ENCODE measurements at places on chromosomes 11 and 22.

DNA sequence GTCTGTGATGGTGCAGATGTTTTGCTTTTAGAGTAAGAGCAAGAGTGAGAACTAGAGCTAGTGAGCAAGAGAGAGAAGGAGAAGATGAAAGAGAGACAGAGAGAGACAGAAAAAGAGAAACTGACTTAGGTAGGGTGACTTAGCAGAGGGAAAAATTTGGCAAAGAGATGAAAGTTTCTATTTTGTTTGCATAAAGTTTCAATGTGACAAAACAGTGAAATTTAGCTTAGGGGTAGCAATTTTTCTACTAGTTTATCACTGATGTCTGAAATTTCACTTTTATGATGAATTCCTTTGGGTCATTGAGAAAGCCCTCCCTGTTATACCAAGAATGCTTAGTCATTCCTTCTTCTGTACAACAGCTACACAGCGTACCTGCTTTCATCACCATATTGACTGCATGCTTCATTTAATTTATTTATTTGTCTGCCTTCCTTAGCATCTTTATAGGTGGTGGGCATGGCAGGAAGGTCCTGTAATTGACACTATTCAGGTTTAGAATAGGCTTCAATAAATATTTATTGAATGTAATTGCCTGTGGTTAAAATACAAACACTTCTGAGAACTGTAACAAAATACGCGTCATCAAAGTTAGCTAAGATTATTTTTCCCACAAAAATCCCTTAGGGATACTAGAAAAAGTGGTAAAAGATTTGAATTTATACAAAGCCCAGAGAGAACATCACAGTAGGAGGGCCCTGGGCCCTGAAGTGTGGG, 19.9 kb upstream of the CTSC start:
- DNase-seq: peak; percentile 37

- DNase-seq: no peak
Measured at GRCh38 chr11:67651976-67652781, 1.6 kb upstream of the ACY3 start.

DNA sequence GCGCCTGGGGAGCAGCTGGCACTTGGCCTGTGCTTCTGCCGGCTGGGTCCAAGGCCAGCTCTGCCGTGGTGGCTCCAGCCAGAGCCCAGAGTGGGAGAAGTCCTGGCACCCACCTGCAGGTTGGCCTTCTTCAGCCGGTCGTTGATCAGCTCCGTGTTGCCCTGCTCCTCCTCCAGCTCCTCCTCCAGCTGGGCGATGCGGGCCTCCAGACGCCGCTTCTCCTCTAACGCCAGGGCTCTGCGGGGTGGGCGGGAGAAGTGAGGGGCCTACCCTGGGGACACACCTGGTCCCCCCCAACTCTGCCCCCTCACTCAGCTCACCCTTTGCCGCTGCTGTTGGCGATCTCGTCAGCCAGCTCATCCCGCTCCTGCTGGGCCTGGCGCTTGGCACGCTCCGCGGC, 32.6 kb downstream of the APOL1 start:
- DNase-seq: no peak

DNA sequence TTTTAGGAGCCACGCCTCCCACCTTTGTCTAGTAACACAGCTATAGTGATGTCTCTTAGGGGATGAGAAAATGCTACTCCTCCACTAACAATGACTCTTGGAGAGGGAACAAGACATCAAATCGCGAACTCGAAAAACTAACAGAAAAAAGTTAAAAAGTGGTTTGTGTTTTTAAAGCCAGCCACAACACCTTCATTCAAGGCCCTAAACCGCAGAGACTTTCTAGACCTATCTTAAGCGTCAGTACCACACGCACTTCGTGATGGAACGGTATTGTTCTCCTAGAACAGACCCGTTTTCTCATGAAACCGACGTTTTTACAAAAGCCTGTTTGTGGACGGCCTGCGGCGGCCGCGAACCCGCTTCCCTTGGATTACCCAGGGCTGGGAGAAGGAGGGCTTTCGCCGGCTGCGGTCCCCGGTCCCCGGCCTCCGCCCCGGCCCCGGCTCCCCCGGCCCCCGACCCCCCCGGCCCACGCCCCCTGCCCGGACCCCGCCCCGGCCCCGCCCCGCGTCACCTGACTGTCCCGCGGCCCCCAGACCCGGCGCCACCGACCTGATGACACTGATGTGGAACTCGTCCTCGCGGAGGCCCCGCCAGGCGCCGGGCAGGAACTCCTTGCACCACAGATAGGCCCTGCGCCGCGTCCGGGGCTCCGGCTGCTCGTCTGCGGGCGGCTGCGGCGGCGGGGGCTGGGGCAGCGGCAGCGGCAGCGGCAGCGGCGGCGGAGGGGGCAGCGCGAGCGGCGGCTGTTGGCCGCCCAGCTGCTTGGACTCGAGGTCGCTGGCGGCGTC, 718 bp downstream of the CHKA start:
- peak; percentile 75 for DNase-seq

DNA sequence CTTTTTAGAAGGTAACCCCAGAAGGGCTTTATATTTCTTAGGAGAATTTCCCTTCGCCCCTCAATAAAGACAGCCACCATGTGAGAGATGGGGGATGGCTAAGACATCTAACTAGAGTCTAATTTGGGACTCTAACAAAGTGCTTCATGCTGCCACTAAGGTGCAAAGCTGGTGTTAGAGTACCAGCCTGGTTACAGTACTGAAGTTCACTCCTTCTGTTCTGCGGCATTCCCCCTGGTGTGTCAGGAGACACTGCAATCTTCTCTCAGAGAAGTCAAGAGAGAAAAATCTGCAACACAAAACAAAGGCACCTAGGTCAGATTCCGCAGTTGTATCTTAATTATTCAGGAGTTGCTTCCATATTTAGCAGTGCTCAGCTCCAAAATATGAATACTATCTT, 603.0 kb upstream of the CADM1 start:
- no peak for DNase-seq

Measured in GM13977 (cell line).